ENCODE measurements at places on chromosomes 4 and X.
A peak's percentile ranks its signal among the peaks of the same experiment; 100 is the strongest.

GRCh38 chrX:30246769-30247489 lies at the start of gene MAGEB1:
Gene MAGEB1 (plus strand): TSS chrX:30247146. CDS start chrX:30250494, 3,348 bp downstream.
- no peak for DNase-seq

DNA sequence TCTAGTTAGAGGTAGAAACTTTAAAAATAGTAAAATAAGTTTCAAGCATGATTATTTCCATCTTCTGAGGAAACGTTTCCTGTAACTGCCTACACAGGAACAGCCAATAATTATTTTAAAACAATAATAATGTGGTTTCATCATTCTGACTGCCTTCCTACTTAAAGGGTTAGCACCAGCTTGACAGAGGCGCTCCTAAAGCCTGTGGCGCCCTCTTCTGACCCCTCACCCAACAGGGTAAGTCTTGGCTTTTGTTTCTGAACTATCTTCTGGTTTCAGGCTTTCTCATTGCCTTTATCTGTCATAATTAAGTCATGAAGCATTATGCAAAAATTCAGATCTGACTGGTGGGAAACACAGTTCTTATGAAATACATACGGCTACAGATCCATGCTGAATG lies 96.7 kb downstream of the ITM2A start:
- no peak for DNase-seq

- DNase-seq = no peak
Observed at GRCh38 chrX:10557166-10557565, 63.2 kb downstream of the MID1 start.

DNA sequence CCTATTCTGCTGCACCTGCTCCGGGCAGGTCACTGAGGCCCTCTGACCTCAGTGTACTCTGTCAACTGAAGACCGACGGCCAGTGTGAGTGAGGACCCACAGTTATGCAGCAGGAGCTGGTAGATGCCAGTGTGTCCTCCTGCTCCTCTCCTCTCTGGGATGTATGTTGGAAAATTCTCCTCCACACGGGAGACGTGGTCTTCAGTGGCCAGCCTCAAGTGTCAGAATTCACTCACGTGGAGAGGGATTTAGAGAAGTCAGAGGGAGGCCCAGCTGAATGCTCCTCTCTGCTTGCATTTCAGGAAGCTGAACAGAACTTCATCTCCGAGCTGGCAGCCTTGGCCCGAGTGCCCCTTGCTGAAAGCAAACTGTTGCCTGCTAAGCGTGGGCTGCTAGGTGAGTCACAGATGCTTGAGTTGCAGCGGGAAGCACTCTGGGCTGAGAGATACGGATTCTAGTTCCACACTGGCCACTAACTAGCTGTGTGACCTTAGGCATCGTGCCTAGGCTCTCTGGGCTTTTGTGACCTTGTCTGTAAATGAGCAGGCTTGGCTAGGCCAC lies 83.6 kb downstream of the CRMP1 start:
- no peak for DNase-seq

DNA sequence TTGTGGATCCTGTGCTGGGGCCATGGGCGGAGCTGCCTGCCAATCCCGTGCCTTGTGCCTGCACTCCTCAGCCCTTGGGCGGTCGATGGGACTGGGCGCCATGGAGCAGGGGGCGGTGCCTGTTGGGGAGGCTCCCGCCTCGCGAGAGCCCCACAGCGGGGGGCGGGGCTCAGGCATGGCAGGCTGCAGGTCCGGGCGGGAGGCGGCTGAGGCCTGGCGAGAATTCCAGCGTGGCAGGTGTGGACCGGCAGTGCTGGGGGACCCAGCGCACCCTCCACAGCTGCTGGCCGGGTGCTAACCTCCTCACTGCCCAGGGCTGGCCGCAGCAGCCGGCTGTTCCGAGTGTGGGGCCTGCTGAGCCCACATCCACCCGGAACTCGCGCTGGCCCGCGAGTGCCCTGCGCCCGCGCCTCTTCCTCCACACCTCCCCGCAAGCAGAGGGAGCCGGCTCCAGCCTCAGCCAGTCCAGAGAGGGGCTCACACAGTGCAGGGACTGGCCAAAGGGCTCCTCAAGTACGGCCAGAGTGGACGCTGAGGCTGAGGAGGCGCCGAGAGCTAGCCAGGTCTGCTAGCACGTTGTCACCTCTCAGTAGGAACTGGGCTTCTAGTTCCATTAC lies 85.9 kb downstream of the GBA3 start:
- DNase-seq = no peak

GRCh38 chr4:3197366-3198105 lies 51.4 kb upstream of the MSANTD1 start:
- no peak for DNase-seq

DNA sequence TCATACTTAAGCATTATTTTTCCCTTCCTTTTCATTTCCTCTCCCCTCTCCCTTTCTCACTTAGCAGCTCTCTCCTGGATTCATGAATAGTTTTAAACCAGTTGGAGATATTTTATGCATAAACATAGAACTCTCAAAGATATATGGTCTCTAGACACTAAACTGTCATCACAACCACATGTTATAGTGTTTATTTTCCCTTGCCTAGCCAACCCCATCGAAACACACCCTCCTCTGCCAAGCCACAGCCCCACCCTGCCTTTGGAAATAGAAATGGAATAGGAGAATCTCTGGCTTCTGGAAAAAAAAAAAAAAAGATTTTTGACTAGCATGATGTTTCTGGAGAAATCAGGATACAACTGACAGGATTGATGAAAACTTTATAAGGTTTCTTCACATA lies 64.8 kb upstream of the RBPJ start:
- DNase-seq = no peak

- no peak for DNase-seq
Observed at GRCh38 chr4:181507180-181507835, 735.9 kb upstream of the TENM3 start.

DNA sequence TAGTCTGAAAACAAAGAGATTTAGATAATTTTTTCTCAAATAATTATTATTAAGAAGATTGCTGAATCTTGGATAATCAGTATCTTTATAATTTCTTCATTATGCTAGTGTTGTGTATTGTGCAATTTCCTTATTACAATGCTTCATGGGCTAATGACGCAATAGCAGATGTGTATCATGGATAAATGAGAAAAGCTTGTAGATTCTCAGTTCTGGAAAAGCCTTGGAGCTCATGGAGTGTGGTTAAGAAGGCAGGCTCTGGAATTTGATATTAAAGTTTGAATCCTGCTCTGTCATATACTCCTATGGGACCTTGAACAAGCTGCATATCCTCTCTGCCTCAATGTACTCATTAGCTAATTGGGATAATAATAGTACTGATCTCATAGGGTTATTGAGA lies 18.9 kb upstream of the CXCL8 start:
- no peak for DNase-seq

GRCh38 chrX:1491851-1492349 lies 39.2 kb upstream of the ASMTL start:
- DNase-seq = no peak

DNA sequence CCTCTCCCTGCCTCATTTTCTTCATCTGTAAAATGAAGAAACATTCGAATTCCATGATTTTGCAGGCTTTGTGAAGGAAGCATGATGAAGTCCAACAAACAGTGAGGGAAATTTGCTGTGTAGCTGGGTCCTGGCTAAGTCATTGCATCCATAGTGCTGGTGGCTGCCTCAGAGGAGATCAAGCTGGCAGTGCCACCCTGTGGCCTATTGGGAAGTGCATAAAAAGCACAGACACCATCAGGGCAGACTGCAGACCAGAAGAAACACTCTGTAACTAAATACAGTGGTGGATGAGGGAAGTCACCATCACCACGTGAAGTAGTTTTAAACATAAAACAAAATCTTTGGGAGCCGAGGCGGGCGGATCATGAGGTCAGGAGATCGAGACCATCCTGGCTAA lies 40.7 kb upstream of the DDX3X start:
- no peak for DNase-seq

GRCh38 chr4:121034017-121034416 lies 38.3 kb downstream of the NDNF start:
- DNase-seq = no peak

GRCh38 chrX:40368611-40369061 lies 212.1 kb upstream of the ATP6AP2 start:
- DNase-seq = no peak

DNA sequence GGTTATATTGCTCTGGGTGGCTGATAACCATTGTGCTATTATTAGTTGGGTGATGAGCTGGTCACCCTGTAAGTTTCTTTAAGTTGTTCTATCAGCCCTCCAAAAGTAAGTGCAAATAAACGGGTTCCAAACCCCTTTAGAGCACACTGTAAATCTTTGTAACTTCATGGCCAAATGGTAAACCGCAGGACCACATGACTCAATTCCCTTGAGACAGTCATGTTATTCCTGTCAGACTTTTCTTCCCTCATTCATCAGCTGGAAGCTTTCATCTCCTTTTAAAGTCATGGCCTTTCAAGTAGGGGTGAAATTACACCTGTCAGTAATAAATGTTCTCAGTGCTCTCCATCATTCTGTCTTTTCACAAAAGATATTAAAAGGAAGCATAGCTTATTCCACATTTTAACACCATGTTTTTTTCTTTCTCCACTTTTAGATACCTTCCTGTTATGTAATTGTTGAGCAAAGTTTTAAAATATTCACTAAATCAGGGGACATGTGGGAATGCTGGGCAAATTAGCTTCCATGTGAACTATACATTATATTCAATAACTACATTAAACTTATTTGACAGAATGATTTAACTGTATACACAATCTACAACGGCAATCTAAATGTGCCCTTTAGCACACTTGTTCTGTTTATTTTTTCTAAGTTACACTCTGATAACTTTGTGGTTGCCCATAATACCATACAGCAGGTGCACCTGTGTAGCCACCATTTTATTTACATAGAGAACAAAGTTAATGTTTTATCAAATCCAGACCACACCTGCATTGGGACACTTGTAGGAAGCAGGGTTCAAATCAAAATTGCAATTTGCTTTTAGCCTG lies 275.5 kb downstream of the CFAP299 start:
- peak; percentile 67 for DNase-seq

GRCh38 chr4:18981234-18981615 lies 959.7 kb upstream of the LCORL start:
- DNase-seq = no peak

DNA sequence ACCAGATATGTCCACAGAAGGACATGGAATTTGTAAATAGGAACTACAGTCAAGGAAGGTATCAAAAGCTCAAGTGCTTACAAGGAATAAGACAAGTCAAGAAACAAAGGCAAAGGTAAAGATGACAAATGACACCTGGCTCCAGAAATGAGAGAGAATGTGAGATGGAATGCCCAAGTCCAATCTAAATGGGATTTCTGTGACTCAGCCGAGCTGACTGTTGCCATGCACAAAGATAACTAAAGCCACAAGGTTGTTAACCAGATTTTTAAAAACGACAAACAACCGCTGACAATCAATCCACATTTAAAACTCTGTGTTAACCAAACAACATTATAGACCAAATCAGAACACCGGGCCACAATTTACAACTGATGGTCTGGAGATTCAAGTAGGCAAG lies 1.1 kb downstream of the NFXL1 start:
- DNase-seq = no peak

- DNase-seq = no peak
Observed at GRCh38 chrX:141989134-141989533, 85.4 kb downstream of the MAGEC1 start.

DNA sequence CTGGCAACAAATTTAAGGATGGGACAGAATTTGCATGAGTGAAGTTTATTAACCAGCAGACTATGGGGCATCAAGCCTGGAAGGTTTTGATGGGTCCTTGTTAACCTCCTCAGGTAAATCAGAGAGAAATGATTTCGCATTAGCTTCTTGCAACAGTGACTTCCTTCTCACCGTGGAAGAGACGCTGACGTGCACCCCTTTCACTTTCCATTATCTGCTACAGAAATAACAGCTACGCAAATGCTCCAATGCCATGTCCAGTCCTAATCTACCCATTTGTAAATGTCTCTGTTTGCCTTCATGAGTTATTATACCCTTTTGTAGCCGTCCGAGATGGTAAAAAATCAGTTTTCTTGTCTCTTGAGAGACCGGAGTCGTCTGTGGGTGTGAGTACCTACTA lies 100.3 kb downstream of the SLC34A2 start:
- no peak for DNase-seq

DNA sequence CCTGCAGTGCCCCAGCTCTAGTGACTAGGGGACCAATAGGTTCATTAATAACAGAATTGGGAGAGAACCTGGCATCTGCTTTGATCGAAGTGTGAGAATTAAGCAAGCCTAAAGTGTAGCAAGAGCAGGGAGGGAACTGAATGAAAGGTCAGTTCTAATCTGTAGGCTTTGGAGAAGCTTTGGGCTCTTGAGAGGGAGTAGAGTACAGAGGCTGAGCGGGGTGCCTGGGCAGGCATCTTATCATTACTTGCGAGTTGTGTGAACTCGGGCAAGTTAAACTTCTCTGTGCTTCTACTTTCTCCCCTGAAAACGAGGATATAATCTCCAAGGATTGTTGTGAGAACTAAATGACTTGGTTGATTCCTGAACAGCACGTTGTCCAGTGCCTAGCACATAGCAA lies 906 bp upstream of the PARM1 start:
- no peak for DNase-seq

DNA sequence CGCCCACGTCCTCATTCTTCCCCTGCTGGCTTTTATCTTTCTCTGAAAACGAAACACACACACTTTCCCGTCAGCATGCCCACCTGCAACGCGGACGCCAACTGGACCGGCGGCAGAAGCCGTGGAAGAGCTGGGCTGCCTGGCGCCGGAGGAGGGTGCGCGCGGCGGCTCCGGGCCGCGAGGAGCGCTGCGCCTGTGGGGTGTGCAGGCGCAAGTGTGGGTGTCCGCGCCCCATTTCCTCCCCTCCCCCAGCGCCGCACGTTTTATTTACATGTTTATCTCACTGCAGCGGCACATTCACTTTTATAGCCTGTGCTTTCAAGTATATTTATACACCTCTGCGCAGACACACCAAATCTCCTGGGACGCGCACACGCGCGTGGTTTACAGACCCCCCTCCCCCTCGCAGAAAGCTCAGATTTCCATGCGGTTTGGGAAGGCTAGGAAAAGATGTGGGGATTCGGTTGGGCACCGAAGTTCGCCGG lies 1.5 kb downstream of the PITX2 start:
- DNase-seq = no peak

- peak; percentile 32 for DNase-seq
Observed at GRCh38 chrX:42714981-42715700, 62.8 kb downstream of the PPP1R2C start.

DNA sequence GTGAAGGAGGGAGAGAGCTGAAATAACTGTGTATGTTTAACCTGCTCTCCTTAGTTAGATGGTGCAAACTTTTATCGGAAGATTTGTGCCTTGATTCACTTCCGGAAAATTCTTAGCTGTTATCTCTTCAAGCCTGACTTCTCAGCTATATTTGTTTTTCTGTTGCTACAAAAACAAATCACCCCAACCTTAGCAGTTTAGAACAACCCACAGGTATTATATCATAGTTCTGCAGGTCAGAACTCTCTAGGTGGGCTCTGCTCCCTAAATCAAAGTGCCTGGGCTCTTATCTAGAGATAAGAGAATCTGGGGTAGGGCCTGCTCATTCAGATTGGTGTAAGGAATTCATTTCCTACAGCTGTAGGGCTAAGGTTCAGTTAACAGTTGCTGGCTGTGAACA lies 15.1 kb upstream of the CEP135 start:
- no peak for DNase-seq
